ENCODE measurements at places on chromosomes 3 and 15. TPM values are rescaled to one million over a fixed set of nuclear protein-coding genes. Genes with fewer than 3 reads are reported as not detected.
A peak's percentile ranks its signal among the peaks of the same experiment; 100 is the strongest.

The GABRR3 gene
- total RNA-seq: not detected

The SLC28A1 gene
- total RNA-seq: not detected

The SLC25A36 gene
- 168 TPM for total RNA-seq

The MAP1A gene
- 22.5 TPM for total RNA-seq

- no peak for DNase-seq
Observed at GRCh38 chr3:183918178-183918577, 33.5 kb upstream of the PARL start.

DNA sequence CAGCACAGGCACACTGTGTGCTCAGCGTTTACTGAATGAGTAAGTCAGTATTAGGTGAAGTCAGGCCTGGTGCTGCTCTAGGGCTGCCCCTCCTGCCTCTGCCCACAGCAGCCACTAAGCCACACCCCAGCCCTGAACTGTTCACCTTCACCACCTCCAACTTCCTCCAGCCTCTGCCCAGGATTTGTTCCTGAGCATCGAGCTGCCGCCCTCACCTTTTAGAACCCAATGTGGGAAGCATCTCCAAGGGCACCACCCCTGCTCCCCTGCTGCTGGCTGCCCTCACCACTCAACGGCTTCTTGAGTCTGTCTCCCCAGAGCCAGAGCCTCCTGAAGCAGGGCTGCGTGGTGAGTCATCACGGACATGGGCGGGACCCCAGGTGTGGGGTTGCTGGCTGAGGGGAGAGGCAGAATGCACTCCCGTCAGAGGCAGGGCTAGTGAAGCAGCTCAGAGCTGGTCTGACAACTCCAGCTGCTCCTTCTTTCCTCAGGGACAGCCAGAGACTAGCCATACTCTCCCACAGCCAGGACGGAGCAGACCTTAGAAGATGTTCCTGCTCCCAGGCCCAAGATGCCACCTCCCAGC, 5.8 kb downstream of the HYAL2 start:
- peak; percentile 54 for DNase-seq

- no peak for DNase-seq
Observed at GRCh38 chr3:196677931-196678330, 34.1 kb downstream of the CEP19 start.

- peak; percentile 65 for DNase-seq
Observed at GRCh38 chr3:120506828-120507774, 56.3 kb upstream of the FSTL1 start.

DNA sequence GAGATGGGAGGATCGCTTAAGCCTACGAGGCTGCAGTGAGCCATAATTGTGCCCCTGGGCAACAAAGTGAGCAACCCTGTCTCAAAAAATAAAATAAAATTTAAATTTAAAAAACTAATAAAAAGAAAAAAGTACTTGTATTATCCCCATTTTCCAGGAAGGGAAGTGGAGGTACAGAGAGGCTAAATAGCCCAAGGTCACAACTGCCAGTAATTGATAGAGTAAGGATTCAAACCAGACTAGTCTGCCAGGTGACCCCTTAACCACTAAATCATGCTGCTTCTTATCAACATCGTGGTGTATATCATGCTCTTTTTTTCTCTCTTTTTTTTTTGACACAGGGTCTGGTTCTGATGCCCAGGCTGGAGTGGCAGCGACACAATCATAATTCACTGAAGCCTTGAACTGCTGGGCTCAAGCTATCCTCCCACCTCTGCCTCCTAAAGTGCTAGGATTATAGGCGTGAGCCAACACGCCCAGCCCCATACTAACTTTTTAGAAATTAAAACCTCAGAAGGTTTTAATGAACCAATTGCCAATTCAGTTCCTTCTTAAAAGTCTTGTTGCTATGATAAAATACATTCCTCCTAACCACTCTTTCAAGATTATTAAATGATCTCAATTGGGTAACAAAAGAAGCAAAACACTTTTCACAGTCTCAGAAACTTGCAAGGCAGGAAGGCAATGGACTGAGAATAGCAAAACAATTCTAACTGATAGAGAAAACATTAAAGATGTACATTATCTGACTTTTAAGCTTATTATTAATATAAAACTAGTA, 30.5 kb downstream of the HERC1 start:
- no peak for DNase-seq

DNA sequence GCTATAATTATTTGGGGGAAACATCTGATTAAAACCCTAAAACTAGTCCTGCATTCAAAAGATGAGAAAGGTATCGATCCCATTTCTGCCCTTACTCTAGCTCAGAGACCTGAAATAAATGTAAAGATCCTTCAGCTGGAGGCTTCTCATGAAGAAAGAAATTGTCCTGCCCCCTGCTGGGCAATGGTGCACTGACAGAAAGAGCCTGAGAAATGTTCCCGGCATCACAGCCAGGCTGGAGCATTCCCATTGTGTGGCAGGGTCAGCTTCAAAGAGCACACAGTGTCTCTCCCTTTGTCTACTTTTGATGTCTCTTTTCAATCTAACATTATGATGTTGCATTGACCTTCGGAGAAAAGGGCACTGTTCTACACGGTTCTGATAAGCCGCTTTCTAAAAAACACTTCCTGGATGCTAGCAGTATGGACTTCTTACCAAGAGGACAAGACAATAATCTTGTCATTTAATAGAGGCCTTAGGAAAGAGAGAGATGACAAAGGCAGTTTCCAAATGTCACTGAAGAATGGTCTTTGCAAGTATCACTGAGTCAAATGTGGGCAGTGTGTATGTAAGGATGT, 287.5 kb downstream of the MAGI1 start:
- DNase-seq: peak; percentile 61

- DNase-seq: no peak
Observed at GRCh38 chr15:92196342-92196741, 197.3 kb upstream of the ST8SIA2 start.

DNA sequence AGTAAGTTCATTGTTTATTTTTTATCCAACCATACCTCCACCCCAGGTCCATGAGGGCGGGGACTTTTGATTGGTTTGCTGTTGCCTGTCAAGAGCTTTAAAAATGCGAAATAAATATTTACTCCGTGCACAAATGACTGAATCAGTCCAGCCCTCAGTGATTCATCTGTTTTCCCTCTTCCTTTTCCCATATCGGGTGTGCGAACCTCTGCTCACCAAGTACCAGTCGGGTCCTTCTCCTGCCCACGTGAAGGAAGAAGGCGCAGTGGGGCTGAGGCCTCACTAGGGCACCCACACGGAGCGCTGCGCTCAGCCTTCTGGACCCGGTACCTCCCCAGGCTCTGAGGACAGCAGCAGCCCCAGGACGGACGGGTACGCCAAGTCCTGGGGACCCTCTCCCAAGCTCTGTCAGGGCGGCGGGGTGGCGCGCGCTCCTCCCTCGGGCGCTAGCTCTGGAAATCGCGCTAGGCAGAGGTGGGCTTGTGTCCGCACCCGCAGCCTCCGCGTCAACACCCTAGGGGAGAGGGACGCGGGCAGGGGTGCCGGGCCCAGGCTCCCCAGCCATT, 70.5 kb upstream of the EPHB3 start:
- no peak for DNase-seq

- no peak for DNase-seq
Observed at GRCh38 chr15:56019819-56020486, 26.5 kb upstream of the NEDD4 start.

DNA sequence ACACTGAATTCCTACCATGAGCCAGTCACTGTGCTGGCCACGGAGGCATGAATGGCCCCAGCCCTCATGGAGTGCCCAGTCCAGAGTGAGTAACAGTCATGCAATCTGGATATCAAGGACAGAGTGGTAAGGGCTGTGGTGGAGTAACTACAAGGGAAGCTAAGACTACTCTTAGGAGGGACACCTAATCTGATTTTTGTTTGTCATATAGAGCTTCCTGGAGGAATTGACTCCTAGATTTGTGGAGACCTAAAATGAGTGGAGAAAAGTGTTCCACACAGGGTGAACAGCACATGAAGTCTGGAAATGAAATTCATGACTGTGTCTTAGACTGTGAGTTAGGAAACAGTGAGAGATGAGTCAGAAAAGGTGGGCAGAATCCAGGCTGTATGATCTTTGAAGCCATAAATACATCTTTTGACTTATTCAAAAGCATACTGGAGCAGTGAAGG, 219.9 kb downstream of the NFKBIZ start:
- DNase-seq: no peak

DNA sequence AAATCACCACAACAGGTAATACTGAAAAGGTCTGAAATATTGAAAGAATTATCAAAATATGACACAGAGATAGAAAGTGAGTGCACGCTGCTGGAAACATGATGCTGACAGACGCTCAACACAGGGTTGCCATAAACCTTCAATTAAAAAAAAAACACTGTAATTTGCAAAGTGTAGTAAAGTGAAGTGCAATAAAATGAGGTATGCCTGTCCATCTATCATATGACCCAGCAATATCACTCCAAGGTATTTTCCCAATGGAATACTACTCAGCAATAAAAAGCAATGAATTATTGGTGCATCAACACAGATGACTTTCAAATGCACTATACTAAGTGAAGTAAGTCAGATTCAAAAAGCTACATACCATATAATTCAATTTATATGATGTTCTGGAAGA, 47.6 kb upstream of the SLC12A8 start:
- no peak for DNase-seq

GRCh38 chr15:67207555-67208207, 46.8 kb downstream of the AAGAB start:
- no peak for DNase-seq

Measured in tongue (tissue), 3 donors.